Mesenteric fat pad (tissue), 1 donor: ENCODE measurements at places on chromosomes 7 and 10.

DNA sequence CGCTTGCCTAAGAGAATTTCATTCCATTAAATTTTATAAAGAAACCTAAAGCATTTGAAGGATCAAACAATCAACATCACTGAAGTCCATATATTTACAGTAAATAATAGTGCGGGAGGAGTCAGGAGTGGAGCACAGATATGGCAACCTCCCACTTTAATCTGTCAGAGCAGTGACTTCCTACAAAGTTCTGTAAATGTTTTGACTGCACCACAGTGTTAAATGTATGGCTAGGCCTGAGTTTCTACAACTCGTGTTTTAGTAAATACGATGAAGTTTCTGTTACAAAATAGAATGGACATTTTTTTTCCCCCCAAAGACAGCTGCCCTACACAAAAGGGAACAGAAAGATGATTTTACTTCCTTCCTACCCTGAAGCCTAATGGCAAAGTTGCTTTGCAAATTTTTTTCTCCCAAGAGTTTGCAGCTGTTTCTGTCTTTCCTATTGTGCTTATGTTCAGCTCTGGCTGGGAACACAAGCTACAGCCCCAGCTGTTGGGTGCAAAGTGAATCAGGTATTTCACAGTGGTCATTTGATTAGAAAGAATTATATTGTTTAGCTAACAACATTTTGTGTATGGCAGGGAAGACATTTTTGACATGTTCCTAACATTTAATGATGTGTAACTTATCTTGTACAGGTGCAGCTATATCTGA, 62.1 kb downstream of the MET start:
- no peak for DNase-seq

DNA sequence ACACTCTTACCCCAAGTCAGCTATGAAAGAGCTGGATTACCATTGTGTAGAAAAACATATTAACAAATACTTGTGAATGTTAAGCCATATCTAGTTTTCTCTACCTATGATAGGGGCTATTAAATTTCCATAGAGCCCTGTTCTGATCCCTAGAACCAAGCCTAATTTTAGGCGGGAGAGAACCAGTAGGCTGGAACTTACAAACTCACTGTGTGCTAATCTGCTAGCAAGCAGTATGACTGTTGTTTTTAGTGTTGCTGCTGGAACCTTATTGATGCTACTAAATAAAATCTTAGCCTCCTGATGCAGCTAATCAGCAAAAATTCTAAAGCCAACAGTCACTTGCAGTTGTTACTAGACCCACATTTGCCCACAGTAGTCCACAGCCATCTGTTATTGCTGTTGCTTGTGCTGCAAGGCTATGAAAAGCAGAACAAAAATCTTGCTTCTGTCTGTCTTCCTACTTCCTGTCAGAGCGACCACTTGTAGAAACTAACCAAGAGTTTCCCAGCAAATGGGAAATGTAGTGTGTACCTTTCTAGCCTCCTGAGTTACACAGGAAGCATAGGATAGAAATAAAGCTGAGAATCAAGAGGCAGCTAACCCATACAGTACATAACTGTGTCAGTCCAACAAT, 368.4 kb downstream of the ARL4A start:
- DNase-seq: no peak

- DNase-seq: no peak
These were observed 398.4 kb downstream of the DGKB start for GRCh38 chr7:14504134-14504533.

GRCh38 chr10:48287417-48288391, 13.2 kb upstream of the FRMPD2 start:
- no peak for DNase-seq

GRCh38 chr7:7970531-7971307, 2.1 kb downstream of the GLCCI1 start:
- DNase-seq: no peak

GRCh38 chr10:13652860-13653259, 66.1 kb downstream of the PRPF18 start:
- DNase-seq: no peak

- no peak for DNase-seq
These were observed 19.4 kb upstream of the TBRG4 start for GRCh38 chr7:45130910-45131309.

GRCh38 chr7:142811154-142811737, 40.5 kb downstream of the PRSS2 start:
- DNase-seq: no peak

DNA sequence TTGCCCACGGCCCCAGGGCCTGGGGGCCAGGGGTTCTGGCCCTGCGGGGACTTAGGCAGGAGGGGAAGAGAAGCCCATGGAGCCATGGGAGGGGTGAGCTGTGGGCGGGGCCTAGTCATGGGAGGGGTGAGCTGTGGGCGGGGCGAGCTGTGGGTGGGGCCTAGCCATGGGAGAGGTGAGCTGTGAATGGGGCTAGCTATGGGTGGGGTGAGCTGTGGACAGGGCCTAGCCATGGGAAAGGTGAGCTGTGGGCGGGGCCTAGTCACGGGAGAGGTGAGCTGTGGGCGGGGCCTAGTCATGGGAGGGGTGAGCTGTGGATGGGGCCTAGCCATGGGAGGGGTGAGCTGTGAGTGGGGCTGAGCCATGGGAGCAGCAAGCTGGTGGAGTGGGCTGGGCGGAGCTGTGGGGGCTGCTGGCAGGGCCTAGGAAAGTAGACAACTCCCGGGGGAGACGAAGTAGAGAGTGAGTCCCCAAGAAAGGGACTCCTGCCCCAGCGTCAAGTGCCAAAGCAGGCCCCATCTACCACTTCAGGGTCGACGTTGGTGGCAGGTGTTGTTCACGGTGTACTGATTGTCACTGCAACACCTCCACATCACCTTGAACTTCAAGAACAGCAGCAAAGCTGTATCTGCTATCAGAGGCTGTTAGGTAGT, 19.2 kb upstream of the TTYH3 start:
- DNase-seq: no peak

- no peak for DNase-seq
These were observed 101.0 kb upstream of the STEAP1B start for GRCh38 chr7:22601003-22601402.

GRCh38 chr7:1650363-1651030, 19.6 kb upstream of the ELFN1 start:
- no peak for DNase-seq

DNA sequence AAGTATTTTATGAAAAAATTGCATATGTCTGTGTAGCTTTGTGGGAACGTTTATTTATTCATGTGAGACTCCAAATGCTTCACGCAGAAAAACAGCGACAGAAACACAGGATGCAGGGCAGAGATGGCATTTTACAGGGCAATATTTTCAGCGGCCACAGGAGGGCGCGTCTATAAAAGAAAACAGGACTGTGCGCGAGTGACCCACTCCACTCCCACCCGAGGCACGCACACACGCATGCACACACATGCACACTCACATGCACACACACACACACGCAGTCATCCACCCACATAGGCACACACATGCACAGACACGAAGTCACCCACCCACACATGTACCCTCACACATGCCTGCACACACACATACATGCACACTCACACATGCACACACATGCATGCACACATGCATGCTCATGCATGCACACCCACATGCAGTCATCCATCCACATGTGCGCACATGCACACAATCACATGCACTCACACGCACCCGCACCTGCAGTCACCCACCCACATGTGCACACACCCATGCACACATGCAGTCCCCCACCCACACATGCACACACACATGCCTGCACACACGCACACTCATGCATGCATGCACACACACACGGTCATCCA, 96.3 kb downstream of the DNAJB6 start:
- DNase-seq: peak; percentile 55
